ENCODE measurements at places on chromosomes 16 and 17.

GRCh38 chr17:29578626-29579485 is 10.4 kb downstream of the TP53I13 start:
- DNase-seq, result no peak

DNA sequence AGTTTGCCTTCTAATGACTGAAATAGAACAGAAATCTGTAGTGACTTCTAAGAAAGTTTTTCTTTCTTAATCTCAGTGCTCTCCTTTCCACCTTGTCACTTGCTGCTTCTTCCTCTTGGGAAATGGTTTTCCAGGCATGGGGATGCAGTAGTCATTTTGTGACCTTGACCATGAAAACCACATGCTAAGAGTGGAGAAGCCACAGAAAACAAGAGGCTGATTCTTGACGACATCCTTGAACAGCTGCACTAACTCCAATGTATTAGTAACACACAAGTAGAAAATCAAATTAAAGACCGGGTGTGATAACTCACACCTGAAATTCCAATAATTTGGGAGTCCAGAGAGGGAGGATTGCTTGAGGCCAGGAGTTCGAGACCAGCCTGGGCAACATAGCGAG is 15.5 kb upstream of the USP31 start:
- DNase-seq, result no peak

- no peak for DNase-seq
These were observed 926 bp upstream of the SHCBP1 start for GRCh38 chr16:46621934-46622676.

- no peak for DNase-seq
These were observed 4.2 kb upstream of the LRRC75A start for GRCh38 chr17:16495980-16496819.

DNA sequence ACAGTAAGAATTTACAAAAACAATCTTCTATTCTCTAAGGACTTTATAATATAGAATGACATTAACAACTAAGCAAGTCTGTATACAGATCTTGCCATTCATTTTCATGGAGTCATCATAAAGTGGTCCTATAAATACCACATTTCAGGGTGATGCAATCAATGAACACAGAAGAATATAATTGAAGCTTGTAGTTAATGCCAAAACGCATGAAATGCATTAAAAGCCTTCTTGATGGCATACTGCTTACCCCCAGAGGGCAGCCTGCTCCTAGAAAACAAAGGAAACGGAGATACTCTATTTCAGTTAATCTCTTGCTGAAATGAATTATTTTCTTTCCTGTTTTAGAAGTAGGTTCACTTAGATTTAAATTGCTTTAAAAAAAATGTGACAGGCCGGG is 45.2 kb upstream of the STAC2 start:
- no peak for DNase-seq

- no peak for DNase-seq
These were observed 366.3 kb upstream of the XYLT1 start for GRCh38 chr16:17836868-17837602.

- DNase-seq, result no peak
These were observed 22.9 kb downstream of the BANP start for GRCh38 chr16:87974178-87974577.

DNA sequence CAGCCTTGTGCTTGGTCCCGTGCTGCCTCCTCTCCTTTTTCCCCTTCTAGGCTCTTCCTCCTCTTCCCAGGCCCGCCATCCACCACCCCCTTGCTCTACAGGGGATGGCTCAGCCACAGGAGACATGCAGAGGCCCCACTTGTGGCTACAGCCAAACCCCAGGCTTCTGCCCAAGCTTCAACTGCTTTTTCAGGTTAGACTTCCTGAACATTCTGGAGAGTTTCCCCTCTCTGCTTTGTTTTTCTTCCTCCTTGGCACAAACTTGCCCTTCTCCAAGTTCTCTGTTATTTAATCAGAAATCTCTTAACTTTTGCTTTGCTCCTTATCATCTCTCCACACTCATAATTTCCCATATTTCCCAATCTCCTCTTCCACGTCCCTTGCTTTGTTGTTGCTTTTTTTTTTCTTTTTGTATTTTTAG is 18.3 kb upstream of the HAS3 start:
- DNase-seq, result no peak

DNA sequence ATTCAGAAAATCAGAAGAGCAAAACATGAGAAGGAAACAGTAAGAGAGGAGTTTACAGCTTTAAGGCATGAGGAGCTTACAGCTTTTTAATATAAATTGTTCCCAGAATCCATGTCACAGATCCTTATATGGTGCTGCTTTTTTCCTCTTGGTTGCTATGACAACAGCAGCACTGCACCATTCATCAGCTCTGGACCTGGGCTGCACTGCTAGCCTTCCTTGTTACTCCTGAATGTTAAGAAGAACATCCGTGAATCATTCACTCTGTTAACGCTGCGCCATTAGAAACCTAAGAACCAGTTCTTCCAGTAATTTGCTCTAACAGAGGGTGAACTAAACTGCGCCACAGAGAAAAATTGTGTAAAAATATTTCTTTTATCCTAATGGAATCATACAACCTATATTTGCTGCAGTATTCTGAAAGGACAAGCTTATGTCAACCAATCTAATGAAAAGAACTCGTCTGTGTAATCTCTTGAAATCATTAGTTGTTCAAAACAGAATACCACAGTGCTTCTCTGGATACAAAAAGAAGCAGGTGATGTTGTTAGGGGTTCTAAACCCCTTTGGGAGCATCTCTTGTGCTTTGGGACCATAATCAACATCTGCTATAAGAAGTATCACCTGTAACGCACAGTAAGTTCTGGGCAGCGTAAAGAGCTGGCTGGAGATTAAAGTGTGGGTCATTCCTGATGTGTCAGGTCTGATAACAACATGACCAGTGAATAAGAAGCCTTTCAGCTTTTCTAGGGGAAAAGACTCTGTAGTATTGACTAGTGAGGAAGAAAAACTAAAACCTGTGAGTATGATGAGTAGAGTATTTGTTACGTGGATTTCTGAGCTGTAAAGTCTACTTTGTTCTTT is 151.2 kb downstream of the TANC2 start:
- DNase-seq, result no peak

DNA sequence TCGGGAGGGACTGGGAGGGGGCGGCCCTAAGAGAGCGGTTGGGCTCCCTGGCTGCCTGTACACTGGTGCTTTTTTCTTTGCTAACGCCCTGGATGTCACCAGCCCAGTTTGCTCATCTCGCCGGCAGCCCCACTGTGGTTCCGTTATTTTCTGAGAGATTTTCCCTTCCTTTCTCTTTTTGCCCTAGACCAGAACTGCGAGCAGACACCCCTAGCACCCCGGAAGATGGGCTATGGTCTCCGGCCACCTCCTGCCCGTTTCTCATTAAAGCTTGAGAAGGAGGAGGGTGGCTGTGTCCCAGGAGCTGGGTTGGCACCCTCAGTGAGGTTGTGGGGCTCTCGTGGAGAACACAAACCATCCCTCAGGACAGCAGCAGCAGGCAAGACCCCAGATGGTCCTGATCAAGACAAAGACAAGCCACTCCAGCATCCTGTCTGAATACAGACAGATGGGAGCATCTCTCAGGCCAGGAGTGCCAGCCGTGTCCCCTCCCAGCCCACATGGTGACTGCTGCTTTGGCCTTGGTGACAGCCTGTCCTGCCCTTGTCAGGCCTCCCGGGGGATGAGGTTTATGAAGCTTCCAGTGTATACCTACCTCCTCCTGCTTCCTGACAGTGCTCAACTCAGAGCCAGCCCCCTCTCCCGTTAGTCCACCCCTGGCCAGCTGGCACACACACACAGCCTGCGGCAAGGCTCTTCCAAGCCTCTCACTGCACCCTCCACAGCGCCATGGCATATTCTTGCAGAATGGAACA is 77.2 kb downstream of the KCNJ12 start:
- DNase-seq, result no peak

GRCh38 chr17:57691939-57692338 is 53.2 kb downstream of the CCDC182 start:
- no peak for DNase-seq

DNA sequence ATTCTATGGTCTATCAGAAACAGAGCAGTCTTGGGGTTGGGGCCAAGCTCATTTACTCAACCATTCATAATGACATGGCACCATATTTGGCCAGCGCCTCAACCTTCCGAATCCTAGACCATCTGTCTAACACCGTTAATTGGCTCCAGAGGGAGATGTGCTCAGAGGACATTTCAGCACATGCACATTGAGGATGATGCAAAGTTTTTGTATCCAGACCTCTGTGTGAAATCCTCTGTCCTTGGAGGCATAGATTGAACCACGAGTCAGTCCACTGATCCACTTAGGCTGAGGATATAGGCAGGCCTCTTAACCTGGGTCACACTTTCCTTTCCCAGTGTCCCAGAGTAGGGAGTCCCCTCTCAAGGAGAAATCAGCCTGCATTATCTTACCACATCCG is 85.5 kb downstream of the SHISA6 start:
- no peak for DNase-seq

DNA sequence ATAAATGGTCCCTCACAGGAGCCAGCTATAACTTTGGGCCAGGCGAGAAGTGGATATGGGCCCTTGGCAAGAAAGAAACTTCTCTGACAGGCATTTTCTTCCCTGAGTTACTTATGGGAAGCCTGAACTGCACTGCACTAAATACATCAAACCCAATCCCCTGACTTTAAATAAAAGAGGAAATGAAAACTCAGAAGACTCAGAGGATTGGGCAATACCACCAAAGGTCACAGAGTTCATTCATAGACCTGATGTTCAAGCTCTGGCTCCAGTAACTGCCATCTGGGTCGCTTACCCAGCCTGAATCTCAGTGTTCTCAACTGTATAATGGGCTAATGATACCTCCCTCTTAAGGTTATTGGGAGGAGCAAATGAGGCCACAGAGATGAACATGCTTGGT is 815 bp downstream of the KRT35 start:
- no peak for DNase-seq

GRCh38 chr17:59027750-59028149 is 78.9 kb downstream of the TRIM37 start:
- DNase-seq, result no peak

DNA sequence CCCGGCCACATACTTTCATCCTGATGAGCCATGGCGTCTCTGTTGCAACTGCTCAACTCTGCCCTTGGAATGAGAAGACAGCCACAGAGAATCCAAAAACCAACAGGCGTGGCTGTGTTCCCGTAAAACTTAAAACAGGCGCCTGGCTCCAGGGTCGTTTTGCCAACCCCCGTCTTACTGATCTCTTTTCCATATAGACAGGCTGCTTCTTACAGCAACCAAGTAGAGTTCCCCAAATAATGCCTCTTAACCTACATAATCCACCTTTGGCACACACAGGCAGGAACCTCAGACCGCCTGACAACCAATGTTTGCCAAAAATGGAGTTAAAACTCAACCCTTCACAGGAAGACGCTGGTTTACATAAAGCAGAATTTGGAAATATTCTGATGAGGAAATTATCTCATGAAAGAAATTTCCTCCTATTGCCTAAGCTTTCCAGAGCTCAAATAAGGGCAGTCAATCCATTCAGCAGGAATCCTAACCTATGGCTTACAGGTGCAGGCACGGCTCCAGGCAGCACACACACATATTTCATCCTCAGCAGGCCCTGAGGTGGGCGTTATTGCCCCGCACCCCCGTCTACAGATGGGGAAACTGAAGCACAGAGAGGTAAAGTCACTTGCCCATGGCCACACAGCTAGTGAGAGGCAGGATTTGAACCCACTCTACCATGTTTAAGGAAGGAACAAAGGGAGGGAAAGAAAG is 35.8 kb downstream of the LITAF start:
- no peak for DNase-seq

DNA sequence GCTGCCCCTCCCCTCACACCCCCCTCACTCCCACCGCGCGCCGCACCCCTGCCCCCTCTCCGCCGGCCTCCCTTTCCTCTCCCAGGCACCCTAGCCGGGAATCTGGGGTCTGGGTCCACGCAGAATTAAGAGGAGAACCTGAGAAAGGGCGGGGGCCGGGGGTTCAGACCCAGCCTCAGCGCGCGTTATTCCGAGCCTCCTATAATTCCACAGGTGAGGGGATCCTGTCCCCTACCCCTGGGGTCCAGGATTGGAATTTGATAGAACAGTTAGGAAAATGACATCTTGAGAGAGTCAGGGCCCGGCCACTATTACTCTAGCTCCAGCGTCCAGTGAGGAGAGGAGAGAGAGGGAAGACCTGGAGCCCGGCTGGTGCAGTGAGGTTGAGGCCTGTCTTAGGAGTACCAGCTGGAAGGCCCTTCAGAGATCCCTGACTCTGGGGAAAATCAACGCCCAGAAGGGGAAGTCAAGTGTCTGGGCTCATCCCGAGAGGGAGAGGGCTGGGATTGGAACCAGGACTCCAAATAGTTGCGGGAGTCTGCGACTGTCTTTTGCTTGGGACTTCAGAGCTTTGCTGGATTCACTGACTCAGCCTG is 17.3 kb downstream of the GRB7 start:
- no peak for DNase-seq

GRCh38 chr17:55283256-55283965 is 18.7 kb downstream of the HLF start:
- DNase-seq, result no peak

- no peak for DNase-seq
These were observed 60.4 kb downstream of the MYOCD start for GRCh38 chr17:12726131-12726530.

DNA sequence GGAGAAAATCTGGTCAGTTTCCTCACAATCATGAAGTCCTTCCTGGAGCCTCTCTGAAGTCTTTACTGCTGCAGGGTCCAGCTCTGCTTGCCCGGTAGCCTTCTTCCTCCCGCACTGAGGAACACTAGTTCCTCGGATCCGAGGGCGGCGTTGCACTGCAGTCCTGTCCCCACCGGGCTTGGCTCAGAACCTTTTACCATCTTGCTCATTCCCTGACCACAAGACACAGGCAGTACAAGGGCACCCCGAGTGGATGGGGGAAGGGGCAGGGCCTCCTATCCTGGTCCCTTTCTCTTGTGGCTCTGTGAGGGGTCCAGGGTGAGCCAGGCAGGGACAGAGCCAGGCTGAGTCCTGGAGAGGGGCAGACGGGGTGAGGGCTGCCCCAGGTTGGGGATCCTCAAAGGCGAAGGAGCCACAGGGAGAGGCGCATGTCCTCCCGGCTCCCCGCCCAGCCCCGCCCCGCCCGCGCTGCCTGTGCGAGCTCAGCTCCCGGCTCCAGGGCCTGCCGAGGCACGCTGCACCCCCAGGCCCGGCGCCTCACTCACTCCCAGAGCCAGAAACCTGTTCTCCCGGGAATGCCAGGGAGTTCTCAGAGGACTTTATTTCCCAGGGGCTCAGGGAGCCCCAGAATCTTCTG is 1.5 kb downstream of the FOXN1 start:
- DNase-seq, result no peak

GRCh38 chr17:77163001-77163400 is 22.2 kb downstream of the SEC14L1 start:
- DNase-seq, result no peak

DNA sequence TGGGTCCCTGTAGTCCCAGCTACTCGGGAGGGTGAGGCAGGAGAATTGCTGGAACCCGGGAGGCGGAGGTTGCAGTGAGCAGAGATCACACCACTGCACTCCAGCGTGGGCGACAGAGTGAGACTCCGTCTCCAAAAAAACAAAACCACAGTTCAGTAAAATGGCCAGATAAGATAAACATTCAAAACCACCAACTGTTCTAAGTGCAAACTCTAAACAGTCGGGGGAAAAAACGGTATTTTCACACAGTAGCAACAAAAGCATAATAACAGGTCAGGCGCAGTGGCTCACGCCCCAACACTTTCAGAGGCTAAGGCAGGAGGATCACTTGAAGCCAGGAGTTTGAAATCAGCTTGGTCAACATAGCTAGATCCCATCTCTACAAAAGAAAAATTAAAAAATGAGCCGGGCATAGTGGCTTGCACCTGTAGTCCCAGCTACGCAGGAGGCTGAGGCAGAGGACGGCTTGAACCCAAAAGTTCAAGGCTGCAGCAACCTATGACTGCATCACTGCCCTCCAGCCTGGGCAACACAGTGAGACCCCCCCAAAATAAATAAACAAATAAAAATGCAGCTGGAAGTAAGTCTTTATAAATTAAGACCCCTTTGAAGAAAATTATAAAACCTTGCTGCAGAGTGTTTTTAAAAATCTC is 10.8 kb upstream of the HASPIN start:
- DNase-seq, result no peak

Data from stimulated activated CD8-positive, alpha-beta memory T cell treated with anti-CD3 and anti-CD28 coated beads, Interleukin-4, amount 100 ng/mL, for 1 hour (primary cell).